ENCODE measurements at places on chromosomes 1 and 21.

DNA sequence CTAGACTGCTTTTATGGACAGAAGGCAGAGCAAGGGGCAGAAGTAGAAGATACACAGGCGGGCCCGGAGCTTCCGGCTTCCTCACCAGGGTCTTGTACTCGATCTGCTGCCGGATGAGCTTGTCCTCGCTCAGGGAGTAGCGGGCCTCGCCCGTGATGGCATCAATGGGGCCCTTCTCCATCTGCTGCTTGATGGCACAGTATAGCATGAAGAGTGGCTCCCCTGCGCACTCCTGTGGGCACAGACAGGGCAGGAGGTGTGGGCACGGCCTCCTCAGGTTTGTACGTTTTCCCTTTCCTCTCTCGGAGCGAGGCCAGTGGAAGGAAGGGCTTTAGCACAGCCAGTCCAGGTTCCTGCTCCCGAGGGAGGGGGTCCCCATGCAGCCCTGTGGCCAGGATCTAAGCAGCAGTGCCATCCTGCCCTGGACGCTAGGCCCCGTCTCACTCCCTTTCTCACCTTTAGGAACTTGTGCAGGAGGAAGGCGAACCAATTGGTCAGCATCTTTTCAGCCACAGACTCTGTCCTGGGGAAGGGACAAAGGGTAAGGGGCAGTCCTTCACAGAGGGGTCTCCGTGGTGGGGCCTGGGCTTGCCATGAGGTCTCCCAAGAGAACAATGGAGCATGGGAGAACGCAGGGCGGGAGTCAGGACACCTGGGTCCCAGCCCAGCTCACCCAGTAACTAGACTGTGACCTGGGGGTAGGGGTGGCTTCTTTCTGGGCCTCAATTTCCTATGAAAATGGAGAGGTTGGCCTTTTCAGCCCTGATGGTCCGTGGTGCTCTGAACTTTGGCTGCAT is 128.8 kb upstream of the CD34 start:
- DNase-seq: no peak

DNA sequence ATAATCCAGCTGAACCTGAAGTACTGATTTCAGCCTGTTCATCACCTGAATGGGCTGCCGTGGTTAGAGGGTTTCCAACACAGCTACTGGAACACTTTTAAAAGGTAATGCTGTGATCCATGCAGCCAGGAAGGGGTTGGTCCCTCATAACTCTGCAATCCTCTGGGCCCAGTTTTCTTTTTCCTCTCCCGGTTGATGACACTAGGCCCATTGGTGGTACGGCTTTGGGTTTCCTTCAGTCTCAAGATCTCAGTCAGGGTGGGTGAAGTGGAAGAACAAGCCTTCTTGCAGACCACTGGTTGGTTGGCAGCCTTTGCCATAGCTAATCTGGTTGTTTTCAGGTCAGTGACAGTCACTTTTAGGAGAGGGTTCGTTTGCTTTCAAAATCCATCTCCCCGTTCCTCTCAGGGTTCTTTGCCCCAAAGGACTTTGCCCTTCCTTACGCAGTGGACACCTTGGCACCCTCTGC is 502 bp upstream of the SLC35A3 start:
- no peak for DNase-seq

DNA sequence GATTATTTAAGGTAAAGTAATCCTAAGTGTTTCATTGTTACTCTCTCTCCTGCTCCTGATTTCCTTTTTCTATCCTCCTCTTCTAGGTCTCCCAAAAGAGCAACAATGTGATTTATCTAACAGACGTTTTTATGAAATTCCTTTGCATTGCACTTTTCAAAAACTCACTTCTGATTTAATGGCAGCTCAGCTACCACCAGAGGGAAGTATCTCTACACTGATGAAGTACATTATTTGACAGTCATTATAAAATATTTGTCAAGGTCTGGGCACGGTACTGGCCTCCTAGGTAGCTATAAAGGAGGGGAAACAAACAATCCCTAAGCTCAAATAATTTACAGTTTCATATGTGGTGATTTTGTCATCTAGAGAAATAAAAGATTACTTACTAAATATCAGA is 15.6 kb downstream of the TMPRSS15 start:
- no peak for DNase-seq

DNA sequence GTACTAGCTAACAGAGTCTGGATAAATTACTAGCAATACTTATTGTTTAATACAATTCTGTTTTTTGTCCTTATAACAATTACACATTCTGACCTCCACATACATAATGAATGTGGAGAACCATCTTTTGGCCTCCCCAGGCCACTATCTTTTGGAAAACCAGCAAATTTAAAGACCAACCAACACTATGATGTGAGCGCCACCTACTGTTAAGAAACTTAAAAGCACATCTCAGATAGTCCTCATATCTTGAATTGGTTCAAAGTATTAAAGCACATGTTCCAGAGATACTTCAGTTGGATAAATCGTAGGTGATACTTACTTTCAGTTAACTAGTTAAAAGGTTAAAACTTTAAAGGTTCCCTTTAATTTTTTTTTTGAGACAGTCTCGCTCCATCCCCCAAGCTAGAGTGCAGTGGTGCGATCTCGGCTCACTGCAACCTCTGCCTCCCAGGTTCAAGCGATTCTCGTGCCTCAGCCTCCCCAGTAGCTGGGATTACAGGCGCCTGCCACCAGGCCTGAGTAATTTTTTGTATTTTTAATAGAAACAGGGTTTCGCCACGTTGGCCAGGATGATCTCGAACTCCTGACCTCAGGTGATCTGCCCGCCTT is 29.3 kb upstream of the USP1 start:
- no peak for DNase-seq

Data from stimulated activated CD8-positive, alpha-beta memory T cell treated with anti-CD3 and anti-CD28 coated beads, Interleukin-12 subunit alpha, Interleukin-12 subunit beta, amount 100 ng/mL, for 4 hours (primary cell).